ENCODE measurements at places on chromosomes 7 and 10.

DNA sequence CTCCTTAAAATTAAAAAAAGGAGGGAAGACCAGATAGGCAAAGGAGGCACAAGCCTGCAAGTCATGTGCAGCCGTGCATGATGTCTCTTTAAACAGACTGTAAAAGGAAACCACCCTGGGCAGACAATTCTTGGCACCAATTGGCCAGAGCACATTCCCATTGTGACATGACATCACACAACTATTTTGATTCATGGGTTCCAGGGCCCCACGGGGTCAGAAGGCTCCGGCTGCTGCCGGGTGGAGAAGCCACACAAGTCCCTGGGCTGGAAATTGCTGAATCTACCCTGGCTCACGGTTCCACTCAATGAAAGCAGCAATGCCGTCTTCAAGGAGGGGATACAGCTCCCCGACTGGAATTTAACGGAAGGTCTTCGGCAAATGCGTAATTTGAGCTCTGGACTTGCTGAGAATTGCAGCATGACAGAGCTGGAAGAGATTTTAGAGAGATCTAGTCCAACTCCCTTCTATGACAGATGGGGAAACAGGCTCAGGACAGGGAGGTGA, 140.5 kb downstream of the PRKAG2 start:
- no peak for DNase-seq

DNA sequence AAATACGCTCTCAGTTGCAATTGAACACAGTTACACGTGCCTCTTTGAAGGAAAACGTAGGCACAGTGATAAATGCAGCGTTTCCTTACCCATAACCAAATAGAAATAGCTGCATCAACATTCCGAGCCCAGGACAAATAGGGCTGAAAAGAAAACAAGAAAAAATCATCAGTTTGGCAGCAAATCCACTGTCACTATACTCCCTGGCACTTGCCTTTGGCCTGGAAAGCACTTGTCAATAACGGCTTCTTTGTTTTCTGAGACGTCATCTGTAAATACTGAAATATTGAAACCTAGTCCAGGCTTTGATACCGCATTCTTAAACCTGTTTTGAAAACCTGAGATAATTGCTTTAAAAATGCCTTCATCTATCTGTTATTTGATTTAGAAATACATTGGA, 167.2 kb upstream of the AKR1E2 start:
- DNase-seq = no peak

- no peak for DNase-seq
Measured at GRCh38 chr10:62708569-62708968, 96.0 kb upstream of the ADO start.

DNA sequence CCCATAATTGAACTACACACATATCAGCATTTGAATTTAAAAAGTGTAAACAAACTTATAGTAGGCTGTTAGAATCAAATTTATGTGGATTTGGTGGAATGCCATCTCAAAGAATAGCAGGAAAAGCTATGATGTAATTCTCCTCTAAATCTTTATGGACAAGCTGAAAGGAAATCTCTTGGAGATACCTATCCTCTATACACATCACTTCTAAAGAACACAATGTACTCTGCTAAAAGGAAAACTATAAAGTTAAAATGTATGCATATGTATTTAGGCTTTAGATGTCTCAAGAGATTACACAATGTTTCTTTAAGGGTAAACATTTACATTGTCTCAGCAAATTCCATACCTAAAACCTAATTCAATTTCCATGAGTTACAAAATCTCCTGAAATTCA, 323.3 kb downstream of the CRPPA start:
- DNase-seq = no peak

GRCh38 chr10:86472061-86472460, 49.5 kb downstream of the WAPL start:
- DNase-seq = no peak

DNA sequence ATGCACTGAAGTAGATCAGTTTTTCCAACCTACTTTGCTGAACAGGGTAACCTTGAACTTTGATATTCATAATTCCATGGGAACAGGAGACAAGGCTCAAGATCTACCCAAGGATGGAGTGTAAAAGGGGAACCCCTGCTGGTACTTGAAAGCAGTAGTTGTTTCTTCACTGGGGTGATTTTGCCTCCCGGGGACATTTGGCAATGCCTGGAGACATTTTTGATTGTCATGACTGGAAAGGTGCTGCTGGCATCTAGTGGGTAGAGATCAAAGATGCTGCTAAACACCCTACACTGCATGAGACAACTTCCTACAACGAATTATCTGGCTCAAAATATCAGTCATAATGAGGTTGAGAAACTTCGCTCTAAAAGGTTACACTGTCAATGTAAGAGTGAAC, 214.8 kb upstream of the CTBP2 start:
- DNase-seq = no peak

- no peak for DNase-seq
Measured at GRCh38 chr7:144777005-144777839, 58.6 kb downstream of the TPK1 start.

DNA sequence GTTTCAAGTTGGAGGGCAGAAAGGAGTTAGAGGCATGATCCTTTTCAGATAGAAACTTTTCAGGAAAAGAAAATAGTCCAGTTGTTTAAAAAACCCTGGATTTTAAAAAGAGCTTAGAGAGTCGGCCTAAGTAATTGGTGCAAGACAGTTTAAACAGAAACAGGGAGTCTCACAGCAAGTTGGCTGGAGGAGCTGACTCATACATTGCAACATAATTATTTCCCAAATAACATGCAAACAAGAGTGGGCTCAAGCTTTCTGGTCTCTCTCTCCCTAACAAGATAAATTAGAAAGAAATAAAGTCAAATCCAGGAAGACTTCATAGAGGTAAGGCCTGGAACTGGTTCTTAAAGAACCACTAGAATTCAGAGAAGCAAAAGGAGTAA, 100.3 kb upstream of the AGBL3 start:
- no peak for DNase-seq

GRCh38 chr10:79248341-79249185, 98.7 kb upstream of the PPIF start:
- DNase-seq = no peak

Measured in cortex of kidney (tissue), 1 donor.